ENCODE measurements at places on chromosomes 3 and 15.

- DNase-seq, result no peak
These were observed 427.4 kb upstream of the NAALADL2 start for GRCh38 chr3:174431717-174432116.

GRCh38 chr3:176523114-176523513 lies 674.2 kb downstream of the TBL1XR1 start:
- DNase-seq, result no peak

DNA sequence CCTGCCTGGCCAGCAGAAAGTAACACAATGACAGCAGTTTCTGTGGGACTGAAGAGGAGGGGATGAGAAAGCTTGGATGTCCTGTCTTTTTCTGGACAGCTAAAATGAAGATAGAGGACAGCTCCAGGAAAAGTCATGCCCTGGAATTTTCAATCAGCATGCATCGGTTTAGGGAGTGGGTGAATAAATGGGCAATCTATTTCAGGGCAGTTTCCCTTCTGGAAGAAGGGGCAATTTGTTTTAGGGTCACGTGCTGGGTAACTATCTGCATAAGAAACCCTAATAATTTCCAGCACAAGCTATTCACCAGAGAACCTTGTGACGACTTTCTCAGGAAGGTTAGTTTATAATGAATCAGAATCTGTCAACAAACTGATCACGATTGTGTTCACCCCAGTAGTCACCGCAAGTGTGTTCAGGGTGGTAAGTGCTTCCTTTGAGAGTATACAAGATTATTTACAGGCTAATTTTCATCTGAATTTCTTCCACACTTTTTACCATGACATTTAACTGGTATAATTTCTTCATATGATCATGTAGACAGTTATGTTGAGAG lies 318.0 kb upstream of the GBE1 start:
- DNase-seq, result no peak

- DNase-seq, result no peak
These were observed 880.1 kb downstream of the PDCD6IP start for GRCh38 chr3:34678575-34678974.

Data from activated CD8-positive, alpha-beta memory T cell treated with anti-CD3 and anti-CD28 coated beads for 1 hour (primary cell).